ENCODE measurements at places on chromosomes 12 and 14.

DNA sequence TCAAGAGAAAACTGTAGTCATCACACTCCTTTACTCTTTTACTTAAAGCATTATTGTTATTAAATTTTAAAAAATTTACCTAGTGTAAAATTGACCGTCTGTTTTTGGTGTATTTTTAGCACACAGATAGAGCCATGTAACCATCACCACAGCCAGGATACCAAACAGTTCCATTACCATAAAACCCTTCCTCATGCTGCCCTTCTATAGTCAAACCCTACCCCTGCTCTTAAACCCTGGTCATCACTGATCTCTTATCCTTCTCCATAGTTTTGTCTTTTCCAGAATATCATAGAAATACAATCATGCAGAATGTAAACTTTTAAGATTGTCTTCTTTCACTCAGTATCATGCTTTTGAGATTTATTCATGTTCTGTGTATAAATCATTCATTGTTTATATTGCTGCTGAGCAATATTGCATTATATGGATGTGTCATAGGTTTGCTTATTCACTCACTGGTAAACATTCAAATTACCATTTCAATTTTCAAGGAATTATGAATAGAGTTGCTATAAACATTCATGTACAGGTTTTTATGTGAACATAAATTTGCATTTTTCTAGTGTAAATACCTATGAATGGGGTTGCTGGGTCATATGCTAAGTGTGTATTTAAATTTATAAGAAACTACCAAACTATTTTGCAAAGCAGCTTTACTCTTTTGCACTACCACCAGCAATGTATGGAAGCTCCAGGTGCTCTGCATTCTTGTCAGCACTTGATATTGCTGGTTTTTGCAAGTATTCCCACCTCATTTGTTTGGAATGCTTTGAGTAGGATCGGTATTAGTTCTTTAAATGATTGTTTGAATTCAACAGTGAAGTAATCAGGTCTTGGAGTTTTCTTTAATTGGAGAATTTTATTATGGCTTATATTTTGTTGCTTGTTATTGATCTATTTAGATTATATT, 125.5 kb downstream of the LMNTD1 start:
- peak; percentile 79 for DNase-seq

DNA sequence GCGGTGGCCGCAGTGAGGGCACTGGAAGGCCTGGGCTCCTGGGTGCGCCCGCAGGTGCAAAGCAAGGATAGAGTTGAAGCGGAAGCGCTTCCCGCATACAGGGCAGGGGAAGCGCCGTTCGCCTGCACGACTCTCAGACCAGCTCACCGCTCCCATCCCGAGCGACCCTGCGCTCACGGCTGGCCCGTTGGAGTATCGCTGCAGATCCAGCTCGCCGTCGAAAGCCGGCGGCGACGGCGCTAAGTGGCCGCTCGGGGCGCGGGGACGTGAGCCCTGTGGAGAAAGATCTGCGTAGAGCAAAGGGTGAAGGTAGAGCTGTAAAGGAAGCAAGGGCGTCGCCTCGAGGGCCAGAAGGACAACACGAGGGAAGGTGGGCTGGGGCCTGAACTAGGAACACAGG, 5.4 kb downstream of the ZNF219 start:
- DNase-seq = no peak

- DNase-seq = no peak
These were observed 6.1 kb downstream of the PELI2 start for GRCh38 chr14:56124327-56124726.

DNA sequence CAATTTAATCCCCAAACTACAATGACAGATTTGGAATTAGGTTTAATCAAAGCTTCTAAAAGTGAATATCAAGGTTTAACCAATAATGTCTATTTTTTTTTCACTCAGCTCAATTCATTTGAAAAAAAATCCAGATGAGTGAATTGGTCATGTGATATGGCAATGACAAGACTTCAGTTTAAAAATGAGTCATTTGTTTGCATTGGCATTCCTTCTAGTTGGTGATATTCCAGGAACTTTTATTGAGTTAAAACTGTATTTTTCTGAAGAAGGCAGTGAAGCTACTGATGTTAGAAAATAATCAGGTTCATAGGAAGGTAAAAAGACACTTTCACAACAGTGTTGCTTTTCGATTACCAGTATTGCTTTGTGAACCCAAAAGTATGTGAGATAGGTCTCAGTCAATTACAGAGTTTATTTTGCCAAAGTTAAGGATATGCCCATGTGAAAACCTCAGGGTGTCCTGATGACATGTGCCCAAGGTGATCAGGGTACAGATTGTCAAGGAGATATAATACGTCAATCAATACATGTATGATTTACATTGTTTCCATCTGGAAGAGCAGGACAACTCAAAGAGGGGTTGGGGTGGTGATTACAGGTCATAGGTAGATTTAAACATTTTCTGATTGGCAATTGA, 1214.9 kb downstream of the GALC start:
- DNase-seq = no peak

- peak; percentile 23 for DNase-seq
These were observed 11.5 kb downstream of the FOXA1 start for GRCh38 chr14:37583358-37584210.

GRCh38 chr14:53491256-53491883, 338.2 kb upstream of the DDHD1 start:
- DNase-seq = no peak

DNA sequence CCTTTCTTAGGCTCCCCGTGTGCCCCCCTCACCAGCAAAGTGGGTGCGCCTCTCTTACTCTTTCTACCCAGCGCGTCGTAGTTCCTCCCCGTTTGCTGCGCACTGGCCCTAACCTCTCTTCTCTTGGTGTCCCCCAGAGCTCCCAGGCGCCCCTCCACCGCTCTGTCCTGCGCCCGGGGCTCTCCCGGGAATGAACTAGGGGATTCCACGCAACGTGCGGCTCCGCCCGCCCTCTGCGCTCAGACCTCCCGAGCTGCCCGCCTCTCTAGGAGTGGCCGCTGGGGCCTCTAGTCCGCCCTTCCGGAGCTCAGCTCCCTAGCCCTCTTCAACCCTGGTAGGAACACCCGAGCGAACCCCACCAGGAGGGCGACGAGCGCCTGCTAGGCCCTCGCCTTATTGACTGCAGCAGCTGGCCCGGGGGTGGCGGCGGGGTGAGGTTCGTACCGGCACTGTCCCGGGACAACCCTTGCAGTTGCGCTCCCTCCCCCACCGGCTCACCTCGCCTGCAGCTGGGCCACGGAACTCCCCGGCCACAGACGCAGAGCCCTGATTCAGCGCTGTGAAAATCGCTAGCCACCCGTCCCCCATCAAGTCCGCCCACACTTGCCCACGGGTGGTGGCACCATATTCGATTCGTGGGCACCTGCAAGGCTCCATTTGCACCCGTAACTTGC, 1.3 kb downstream of the TMEM233 start:
- no peak for DNase-seq

DNA sequence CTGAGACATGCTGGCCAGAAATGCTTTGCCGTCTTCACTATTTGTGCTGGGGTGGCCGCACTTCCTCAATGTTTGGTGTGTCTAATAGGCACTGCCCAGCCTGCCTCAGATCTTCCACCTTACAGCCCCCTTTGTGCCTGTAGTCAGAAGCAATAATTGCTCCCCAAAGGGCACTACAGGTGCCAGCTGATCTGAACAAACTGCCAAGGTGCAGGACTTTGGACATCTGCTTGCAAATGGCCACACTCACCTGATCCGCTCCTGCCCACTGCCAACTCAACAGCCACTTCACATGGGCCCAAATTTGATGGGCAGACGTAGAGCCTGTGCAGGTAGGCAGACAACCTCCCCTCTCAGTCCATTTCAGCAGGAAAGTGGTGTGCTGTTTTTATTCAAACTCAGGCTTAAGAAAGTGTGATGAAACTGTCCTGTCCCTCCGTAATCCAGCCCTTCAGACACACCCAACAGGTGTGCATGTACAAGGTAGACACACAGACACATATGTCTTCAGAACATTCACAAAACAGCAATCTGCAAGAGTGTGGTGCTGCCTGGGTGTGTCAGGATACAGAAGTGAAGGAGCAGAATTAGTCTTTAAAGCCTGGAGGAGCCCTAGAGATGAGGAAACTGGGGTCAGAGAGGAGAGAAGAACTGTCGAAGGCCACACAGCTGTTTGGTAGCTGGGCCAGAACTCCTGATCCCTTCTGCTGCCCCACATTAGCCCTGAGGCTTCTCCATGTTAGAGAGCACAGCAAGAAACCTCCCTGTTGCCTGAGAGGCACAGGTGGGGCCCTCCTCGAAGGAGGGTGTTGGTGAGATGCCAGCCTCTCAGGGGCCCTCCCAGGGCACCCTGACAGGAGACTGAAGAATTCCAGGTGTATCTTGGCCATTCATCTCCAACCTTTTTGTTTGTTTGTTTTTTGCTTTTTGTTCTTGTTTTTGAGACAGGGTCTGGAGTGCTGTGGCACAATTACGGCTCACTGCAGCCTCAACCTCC, 4.4 kb upstream of the KRT75 start:
- DNase-seq = no peak

- no peak for DNase-seq
These were observed 1256.8 kb upstream of the FLRT2 start for GRCh38 chr14:84273181-84273580.

DNA sequence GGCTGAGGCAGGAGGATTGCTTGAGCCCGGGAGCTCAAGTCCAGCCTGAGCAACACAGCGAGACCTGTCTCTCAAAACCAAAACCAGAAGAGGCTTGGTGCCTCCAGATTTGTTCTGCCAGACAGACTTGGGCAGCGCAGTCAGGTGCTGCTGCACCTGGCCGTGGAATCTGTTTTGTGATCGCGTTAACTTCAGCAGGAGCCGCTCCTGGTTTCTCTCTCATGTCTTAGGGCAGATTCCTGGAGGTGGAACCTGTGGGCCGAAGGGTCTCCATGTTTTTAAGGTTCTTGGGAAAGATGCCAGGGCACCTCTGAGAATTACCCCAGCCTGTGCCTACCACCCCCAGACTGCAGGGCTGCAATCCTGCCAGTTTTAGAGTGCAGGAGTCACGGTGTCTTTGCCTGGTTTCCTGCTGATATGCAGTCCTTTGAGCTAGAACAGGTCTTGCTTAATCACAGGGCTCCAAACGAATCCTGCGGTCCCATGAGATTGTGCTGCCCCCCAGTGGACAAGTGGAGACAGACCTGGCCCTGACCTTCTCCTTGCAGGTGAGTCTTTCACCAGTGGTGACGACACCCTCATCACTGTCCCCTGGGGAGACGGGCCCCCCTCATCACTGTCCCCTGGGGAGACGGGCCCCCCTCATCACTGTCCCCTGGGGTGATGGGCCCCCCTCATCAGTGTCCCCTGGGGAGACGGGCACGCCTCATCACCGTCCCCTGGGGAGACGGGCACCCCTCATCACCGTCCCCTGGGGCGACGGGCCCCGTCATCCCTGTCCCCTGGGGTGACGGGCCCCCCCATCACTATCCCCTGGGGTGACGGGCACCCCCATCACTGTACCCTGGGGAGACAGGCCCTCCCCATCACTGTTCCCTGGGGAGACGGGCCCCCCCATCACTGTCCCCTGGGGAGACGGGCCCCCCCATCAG, 37.6 kb downstream of the PACS2 start:
- peak; percentile 72 for DNase-seq

DNA sequence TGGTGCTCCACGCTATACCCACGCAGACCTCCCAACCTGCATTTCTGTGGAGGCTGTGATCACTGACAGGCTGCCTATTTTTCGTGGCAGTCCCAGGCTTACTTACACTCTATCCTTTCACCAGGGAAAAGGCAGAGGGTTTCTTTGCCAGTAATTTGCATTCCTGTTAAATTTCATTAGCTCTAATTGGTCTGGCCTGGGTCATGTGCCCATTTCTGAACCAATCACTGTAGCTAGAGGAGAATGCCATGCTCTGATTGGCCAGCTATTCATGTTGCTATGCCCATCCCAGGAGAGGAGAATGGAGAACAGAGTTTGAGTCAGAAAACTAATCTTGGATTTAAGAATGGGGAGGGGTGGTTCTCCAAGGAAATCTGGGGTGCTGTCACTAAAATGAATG, 43.2 kb upstream of the TUNAR start:
- no peak for DNase-seq

GRCh38 chr12:76784600-76785051, 20.7 kb downstream of the ZDHHC17 start:
- no peak for DNase-seq

DNA sequence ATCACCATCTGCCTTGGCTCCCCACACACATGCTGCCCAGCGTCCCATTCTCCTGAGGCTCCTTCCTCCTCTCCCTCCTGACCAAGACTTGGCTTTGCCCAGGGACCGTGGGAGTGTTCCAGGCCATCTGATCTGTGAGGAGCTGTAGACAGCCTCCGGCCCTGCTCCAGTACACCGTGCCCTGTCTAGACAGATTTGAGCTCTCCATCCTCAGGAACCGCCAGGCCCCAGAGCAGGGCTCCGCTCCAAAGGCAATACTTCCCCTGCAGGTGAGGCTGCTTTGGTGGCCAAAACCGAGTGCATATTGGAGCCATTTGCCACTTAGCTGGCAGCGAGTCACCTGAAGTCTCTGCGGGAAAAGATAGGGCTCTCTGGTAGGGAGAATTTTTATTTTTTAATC, 147.4 kb downstream of the ANO2 start:
- no peak for DNase-seq

GRCh38 chr12:90124289-90124688, 415.7 kb upstream of the ATP2B1 start:
- no peak for DNase-seq

- no peak for DNase-seq
These were observed 36.1 kb upstream of the BDKRB2 start for GRCh38 chr14:96168581-96168980.
